Hypothalamus (tissue), 51 donors: ENCODE measurements at places on chromosomes 5 and 9.

- DNase-seq, result no peak
Observed at GRCh38 chr9:61673664-61674381, 484.0 kb downstream of the SPATA31A7 start.

DNA sequence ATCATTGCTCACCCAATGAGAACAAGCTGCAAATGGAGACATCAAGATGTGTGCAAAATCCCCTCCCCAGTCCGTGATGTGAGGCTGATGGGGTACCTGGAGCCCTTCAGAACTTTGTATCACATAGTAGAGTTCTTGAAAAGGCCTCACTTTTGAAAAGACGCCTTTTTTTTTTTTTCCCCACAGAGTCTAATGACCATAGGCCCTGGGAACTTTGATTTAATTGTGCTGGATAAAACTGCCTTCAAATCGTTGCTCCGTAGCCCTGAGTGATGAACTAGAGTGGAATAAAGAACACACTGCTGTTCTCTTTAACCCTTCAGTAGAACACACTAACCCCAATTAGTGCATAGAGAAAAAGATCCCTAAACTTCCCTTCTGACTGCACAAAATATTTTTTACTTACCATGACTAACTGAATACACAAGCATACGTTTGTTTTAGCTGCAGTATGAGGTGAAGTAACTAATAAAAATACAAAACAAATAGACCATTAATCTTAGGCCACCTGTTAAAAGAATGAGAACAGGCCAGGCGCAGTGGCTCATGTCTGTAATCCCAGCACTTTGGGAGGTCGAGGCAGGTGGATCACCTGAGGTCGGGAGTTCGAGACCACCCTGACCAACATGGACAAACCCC, 15.1 kb downstream of the PSAT1 start:
- no peak for DNase-seq

DNA sequence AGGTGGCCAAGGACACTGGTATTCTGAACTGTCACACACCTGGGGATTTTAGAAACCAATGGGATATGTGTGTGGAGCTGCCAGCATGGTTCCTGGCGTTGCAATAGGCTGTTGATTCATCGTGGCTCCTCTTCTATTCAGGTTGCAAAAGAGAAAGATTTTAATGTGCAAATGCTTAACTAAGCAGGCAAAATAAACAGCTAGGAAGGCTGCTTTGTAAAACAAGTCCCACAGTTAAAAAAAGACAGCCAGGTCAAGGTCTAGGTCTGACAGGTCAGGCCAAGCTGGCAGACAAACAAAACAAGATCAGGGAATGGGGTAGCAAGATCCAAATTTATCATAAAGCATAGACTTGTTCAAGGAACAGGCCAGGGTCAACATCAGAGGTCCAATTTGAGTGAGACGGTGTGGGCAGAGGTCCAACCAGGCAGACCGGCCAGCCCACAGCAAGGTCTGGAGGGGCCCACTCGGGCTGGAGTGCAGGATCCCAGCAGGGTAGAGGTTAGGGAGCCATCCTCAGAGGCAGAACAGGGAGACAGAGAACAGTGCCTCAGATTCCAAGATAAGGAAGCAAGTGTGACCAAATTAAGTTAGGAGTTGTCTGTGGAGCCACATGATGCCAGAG, 45.6 kb downstream of the SUB1 start:
- DNase-seq, result no peak

DNA sequence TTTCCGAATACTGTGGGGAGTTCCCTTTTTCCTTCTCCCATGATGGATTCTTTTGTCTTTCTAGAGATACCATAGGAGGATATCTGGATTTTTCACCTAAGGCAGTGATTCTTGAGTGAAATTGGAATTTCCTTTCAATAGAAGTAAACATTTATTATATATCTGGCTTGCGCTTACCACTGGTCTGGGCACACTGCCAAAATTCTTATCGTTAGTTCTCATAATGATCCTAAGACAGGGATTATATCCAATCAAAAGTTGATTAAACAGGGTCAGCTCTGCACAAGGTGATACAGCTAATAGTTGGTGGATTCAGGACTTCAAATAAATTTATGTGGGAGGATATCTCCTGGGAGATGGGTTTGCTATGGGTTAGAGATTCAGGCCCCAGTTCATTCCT, 9.6 kb downstream of the TLE4 start:
- no peak for DNase-seq

- DNase-seq, result no peak
Observed at GRCh38 chr9:121865060-121865459, 213.6 kb downstream of the DAB2IP start.

DNA sequence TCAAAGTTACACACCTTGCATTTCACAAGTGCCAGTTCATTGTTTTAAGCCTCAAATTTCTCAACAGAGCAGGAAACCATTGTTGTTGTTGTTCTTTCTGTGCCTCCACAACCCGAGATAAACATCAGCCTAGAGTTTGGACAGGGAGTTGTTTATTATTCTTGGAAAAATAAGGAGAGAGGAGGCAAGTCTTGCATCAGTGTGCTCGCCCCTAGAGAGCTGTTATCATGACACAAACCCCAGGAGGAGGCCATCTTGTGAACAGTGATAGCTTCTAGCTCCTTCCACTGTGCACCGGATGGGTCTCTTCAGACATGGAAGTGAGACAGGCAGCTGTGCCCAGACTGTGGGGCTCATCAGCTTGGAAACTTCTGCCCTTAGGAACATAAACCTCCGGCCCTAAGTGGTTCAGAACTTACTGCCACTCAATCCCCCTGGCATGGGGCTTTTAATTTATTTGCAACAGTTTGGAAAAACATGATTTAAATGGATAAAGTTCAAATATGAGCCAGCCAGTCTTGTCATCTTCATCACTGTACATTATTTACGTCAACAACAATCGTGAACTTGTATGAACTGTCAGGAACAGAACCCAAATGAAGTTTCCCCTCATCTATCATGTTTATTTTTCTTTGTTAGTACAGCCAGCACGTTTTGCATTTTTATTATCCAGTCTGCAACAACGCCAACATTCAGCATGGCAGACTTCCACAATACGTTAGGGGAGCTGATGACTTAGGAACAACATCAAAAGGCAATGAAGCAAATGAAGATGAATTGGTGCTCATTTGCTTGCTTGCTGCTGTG, 181.7 kb upstream of the S1PR3 start:
- no peak for DNase-seq

GRCh38 chr9:131167936-131168335, 42.5 kb downstream of the NUP214 start:
- DNase-seq, result no peak

- DNase-seq, result no peak
Observed at GRCh38 chr9:31302620-31303418, 1081.6 kb upstream of the ACO1 start.

GRCh38 chr9:86766912-86767311, 180.4 kb downstream of the GAS1 start:
- no peak for DNase-seq

DNA sequence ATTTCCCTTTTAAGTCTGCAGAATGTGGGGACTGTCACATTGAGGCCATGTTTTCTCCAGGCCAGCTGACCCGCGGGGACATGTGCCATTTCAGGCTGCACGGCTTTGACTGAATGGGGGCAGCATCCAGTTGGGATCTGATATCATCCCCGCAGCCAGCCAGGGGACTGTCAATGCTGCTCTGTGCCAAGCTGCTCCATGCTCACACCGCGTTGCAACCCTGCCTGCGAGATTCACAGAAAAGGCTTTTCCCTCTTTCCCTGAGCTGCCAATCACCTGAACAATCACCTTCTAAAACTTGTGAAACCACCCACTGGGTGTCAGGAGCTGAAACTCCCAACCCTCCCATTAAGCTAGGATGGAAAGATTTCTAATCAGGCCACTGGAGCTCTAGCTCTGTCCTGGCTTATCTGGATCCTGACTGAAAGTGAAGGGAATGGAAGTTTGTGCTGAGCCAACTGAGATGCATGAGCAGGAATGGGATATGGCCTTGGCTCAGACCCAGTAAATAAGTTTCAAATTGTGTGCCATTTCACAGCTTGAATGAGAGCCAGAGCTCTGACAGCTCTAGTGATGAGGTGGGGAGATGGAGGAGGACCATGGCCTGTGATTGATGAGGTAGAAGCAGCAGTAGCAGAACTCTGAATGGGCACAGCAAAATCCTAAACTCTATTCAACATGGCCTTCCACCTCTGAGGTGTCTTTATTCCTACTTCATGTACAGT, 34.5 kb upstream of the ZNF366 start:
- peak; percentile 17 for DNase-seq

GRCh38 chr5:123530728-123531127, 18.8 kb downstream of the CSNK1G3 start:
- DNase-seq, result no peak

DNA sequence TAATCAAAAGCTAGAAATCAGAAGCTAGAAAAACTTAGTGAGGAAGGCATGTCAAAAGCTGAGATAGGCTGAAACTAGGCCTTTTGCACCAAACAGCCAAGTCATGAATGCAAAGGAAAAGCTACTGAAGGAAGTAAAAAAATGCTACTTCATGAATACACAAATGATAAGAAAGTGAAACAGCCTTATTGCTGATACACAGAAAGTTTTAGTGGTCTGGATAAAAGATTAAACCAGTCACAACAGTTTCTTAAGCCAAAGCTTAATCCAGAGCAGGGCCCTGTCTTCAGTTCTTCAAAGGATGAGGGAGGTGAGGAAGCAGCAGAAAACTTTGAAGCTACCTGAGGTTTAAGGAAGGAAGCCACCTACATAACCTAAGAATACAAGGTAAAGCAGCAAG, 102.5 kb upstream of the SH3GL2 start:
- DNase-seq, result no peak

DNA sequence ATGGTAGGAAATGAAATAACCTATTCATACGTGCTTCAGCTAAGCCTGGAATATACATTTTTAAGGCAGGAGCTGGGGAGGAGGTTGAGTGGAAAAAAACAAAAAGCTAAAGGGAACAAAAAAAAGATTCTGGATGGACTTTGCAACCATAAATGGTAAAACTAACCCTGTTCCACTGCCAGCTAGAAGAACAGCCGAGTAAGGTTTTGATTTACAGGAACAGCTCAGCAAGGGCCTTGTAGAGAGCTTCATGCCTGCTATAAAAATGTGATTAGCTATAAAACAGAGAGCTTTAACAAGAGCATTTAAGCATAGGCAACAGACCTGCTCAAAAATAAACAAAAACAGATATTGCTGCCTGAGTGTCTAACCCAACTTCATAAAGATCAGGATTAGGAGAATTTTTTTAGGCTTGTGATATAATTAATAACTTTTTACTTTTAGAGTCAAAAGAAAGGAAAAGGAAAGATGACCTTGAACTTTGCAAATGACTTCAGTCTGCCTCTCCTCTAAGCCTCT, 194.8 kb downstream of the FBXL7 start:
- DNase-seq, result no peak

DNA sequence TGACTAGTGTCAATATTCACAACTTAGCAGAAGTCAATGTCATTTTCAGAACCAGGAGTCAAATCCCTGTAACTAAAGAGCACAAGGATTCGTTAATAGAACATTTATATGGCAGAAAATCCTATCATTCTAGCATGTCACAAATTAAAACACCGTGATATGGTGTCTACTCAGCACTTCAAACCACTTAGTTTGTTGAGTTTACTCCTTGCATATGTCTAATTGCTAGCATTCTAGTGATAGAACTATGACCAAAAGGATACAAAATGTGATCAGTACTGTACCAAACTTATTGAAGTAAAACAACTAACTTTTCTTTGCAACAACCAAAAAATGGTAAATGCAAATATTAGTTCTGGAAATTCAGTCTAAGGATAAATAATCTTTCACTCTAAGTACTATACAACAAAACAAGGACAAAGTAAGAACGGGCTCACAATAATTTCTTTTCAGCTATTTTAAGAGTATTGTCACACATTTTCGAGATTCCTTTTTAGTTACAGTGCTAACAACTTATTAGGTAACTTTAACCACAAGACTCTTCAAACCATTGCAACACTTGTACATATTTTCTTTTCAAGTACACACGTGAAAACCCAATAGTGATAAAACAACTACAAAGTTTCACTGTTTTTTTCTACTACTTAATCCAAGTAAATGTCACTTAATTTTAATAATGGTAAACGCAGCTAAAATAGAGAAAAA, 845.2 kb upstream of the CDH10 start:
- no peak for DNase-seq

DNA sequence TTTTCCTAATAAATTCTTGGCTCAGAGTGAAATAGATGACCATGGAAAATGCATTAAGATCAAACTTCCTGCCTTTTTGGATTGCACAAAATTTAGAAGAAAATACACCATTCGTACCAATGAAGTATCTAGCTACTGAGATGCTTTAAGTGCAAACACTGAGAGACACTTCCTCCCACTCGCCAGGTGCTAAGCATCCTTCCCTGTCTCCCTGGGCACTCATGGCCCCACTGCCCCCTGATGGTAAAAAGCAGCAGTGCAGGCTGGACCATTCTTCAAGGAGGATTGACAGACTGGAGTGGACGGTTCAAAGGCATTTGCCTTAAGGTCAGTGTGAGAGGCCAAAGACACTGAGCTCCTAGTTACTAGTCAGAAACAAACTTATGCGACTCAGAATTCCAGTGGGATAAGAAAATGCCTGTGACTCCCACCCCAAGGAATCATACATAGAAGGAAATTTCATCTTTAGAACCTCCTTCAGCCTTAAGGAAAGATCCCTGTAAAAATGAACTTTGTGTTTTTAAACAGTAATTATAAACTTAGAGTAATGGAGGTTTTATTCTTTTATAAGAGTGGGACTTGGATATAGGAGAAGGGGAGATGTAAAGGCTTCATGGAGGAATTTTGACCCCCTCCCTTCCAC, 86.0 kb upstream of the SLC30A5 start:
- DNase-seq, result peak; percentile 41

- no peak for DNase-seq
Observed at GRCh38 chr5:155252025-155252424, 238.5 kb downstream of the KIF4B start.

- no peak for DNase-seq
Observed at GRCh38 chr9:110192531-110193261, 15.3 kb downstream of the C9orf152 start.

DNA sequence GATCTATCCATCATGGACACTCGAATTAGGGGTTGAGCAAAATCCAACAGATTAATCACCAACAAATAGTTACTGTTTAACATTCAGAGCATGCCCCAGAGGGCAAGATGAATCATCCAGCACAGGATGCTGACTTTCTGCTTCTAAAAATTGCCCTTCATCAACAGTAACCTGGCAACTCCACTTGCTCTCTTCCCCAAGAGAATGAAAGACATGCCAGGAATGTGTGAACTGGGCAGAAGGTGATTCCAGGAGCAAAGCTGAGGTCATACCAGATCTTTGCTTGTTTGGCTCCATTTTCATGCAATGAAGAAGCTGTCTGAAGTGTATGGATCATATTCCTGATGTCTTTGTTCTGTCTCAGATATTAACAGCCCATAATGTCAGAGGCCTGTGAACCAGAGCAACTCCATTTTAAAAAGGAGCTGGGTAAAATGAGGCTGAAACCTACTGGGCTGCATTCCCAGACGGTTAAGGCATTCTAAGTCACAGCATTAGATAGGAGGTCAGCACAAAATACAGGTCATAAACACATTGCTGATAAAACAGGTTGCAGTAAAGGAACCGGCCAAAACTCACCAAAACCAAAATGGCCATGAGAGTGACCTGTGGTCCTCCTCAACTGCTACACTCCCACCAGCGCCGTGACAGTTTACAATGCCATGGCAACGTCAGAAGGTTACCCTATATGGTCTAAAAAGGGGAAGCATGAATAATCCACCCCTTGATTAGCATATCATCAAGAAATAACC, 2.5 kb upstream of the ZNF367 start:
- DNase-seq, result no peak

- no peak for DNase-seq
Observed at GRCh38 chr5:42242210-42242609, 181.0 kb upstream of the GHR start.

- no peak for DNase-seq
Observed at GRCh38 chr9:101738566-101739183, at the start of gene GRIN3A. Gene GRIN3A, minus strand, starts transcription at chr9:101738647. Its CDS starts 668 bp downstream, at chr9:101737979.

GRCh38 chr5:164934561-164934960, 1429.1 kb downstream of the MAT2B start:
- DNase-seq, result no peak
